ENCODE measurements at places on chromosomes 13 and 19. TPM values are rescaled to one million over a fixed set of nuclear protein-coding genes. Genes with fewer than 3 reads are reported as not detected.

DNA sequence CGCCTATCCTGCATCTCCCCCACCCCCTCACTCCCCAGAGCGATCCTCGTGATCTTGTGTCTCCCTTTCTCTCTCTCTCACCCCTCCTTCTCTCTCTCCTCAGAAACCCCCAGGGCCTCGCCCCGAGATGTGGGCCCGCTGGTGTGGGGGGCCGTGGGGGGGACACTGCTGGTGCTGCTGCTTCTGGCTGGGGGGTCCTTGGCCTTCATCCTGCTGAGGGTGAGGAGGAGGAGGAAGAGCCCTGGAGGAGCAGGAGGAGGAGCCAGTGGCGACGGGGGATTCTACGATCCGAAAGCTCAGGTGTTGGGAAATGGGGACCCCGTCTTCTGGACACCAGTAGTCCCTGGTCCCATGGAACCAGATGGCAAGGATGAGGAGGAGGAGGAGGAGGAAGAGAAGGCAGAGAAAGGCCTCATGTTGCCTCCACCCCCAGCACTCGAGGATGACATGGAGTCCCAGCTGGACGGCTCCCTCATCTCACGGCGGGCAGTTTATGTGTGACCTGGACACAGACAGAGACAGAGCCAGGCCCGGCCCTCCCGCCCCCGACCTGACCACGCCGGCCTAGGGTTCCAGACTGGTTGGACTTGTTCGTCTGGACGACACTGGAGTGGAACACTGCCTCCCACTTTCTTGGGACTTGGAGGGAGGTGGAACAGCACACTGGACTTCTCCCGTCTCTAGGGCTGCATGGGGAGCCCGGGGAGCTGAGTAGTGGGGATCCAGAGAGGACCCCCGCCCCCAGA is 12.8 kb upstream of the TOMM40 start:
- no peak for DNase-seq
- H3K27me3 ChIP-seq: no peaks in the 10 kb centered on the region
- no peaks in the 10 kb centered on the region for H3K36me3 ChIP-seq
- H3K27ac ChIP-seq: no peak overlapping the region

GRCh38 chr13:90397503-90397902 is 950.0 kb upstream of the MIR17HG start:
- no peaks in the 10 kb centered on the region for H3K4me1 ChIP-seq
- no peak overlapping the region for H3K4me3 ChIP-seq
- H3K27me3 ChIP-seq: no peaks in the 10 kb centered on the region
- H3K36me3 ChIP-seq: no peaks in the 10 kb centered on the region

DNA sequence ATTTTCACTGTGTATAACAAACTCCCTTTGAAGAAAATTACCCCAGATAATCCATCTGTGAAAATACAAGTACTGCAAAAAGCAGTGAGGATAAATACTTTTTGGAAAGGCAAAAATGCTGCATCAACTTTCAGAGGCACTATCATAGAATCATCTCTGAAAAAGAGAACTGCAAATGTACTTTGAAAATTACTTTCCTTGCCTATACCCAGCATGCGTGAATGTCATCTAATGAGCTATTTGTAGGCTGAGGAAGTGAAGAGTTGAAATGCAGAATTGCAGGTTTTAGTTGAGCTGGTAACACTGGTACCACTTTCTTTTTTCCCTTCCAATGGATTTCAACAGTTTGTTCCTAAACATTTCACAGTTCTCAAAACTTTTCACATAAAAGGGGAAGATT is 196.7 kb downstream of the TBC1D4 start:
- H3K27me3 ChIP-seq: no peaks in the 10 kb centered on the region
- H3K27ac ChIP-seq: no peak overlapping the region
- no peak overlapping the region for H3K4me3 ChIP-seq
- DNase-seq: no peak

Gene LILRB1
- total RNA-seq: 0.94 TPM

- no peak overlapping the region for H3K4me3 ChIP-seq
- peaks cover 7% of the 10 kb centered on the region for H3K27me3 ChIP-seq
- no peak overlapping the region for H3K27ac ChIP-seq
- no peak for DNase-seq
- no peaks in the 10 kb centered on the region for H3K36me3 ChIP-seq
Measured at GRCh38 chr19:5837761-5838352, 1.6 kb downstream of the FUT6 start.

Gene TMEM59L
- total RNA-seq: not detected

- peaks cover 9% of the 10 kb centered on the region for H3K27me3 ChIP-seq
- H3K36me3 ChIP-seq: no peaks in the 10 kb centered on the region
- no peak overlapping the region for H3K27ac ChIP-seq
- peaks cover 4% of the 10 kb centered on the region for H3K4me1 ChIP-seq
- no peak for DNase-seq
Measured at GRCh38 chr13:36341718-36342117, 4.5 kb downstream of the SPART start.

- no peak overlapping the region for H3K27ac ChIP-seq
- no peak overlapping the region for H3K4me3 ChIP-seq
- DNase-seq: no peak
- no peaks in the 10 kb centered on the region for H3K36me3 ChIP-seq
- no peaks in the 10 kb centered on the region for H3K27me3 ChIP-seq
- H3K4me1 ChIP-seq: no peaks in the 10 kb centered on the region
Measured at GRCh38 chr13:43687038-43687437, 99.7 kb downstream of the ENOX1 start.

DNA sequence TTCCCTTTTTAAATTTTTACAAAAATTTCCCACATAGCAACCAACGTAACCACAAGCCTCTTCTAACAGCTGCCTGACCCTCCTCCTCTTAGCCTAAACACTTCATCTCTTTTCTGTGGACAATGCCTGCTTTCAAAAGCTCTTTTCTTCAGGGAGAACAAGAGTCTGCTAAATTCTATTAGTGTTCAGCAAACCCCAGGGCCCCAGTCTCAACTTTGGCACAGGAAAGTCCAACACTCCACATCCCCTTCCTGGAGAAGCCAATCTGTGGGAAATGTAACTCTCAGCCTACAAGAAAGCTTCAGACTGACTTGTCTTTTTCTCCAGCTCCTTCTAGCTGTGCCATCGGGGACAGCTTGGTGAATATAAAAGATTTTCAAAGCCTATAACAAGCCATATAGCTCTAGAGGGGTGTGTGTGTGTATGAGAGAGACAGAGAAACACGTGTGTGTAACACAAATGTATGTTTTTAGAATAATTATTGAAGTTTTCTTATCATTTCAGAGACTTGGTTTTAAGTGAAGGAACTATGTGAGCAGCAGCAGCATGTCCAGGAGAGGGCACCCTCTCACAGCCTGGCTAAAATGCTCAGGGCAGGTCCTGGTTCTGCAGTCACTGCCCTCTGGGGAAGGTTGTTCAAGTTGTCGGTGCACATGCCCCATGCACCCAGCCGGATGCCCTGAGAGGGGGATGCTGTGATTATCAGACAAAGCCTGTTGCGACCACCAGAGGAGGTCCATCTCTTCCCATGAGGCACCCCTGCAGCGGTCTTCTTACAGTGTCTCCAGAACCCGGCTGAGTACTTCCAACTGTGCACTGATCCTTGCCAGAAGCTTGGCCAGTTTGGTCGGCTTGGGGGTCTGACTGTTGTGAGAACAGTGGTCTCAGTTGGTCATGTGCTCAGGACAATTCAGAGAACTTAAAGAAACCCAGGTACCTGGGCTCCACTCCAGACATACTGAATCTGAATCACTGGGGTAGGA is 34.4 kb downstream of the CCDC70 start:
- no peak overlapping the region for H3K4me3 ChIP-seq
- no peaks in the 10 kb centered on the region for H3K27me3 ChIP-seq
- H3K27ac ChIP-seq: no peak overlapping the region
- H3K4me1 ChIP-seq: peaks cover 14% of the 10 kb centered on the region

GRCh38 chr19:7970716-7971448 is 27.4 kb upstream of the TIMM44 start:
- H3K27ac ChIP-seq: no peak overlapping the region
- H3K36me3 ChIP-seq: peaks cover 80% of the 10 kb centered on the region
- DNase-seq: no peak

GRCh38 chr19:50702871-50703829 is 16.5 kb downstream of the SHANK1 start:
- peaks cover 32% of the 10 kb centered on the region for H3K27me3 ChIP-seq
- no peak overlapping the region for H3K27ac ChIP-seq
- no peak for DNase-seq
- no peaks in the 10 kb centered on the region for H3K4me1 ChIP-seq
- H3K36me3 ChIP-seq: no peaks in the 10 kb centered on the region
- no peak overlapping the region for H3K4me3 ChIP-seq

- no peaks in the 10 kb centered on the region for H3K36me3 ChIP-seq
- DNase-seq: no peak
- H3K27ac ChIP-seq: no peak overlapping the region
Measured at GRCh38 chr19:53894707-53895106, 12.7 kb downstream of the PRKCG start.

DNA sequence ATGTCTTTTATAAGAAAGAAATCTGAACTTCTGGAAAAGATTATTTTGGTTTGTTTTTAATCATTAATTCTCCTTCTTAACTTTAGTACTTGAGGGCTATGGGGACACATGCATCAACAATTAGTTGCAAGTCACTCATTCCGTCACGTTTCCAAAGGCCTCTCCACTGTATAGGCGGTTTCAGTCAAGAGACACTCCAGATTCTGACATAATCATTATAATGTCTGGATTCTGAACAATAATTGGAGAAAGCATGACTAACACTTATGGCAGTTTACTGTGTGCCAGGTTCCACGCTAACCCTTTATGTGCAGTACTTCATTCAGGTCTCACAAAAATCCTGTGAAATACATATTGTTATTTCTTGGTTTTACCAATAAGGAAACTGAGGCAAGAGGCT is 71.9 kb downstream of the TNFRSF19 start:
- no peak for DNase-seq
- H3K27ac ChIP-seq: no peak overlapping the region
- no peaks in the 10 kb centered on the region for H3K4me1 ChIP-seq
- no peak overlapping the region for H3K4me3 ChIP-seq
- no peaks in the 10 kb centered on the region for H3K36me3 ChIP-seq

DNA sequence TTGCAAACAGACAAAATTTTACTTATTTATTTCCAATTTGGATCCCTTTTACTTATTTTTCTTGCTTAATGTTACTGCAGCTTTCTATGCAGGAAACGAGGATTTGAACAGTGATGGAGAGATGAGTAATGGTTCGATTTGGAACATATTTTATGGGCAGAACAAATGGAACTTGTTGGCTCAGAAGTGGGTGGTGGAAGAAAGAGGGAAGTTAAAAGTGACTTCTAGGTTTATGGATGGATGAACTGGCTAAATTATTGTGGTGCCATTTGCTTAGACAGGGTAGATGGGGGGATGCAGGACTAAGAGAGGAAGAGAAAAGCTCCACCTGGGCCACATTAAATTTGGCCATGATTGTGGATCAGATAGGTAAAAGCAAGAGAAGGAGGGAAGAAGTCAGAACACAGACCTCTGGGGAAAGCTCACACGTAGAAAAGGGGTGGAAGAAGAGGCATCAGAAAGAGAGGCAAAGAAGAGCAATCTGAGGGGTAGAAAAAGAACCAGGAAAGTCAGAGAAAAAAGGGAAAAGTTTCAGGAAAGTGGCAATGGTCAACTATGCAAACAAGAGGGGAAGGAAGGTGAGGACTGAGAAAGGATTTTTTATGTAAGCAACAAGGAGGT is 768 bp upstream of the CYSLTR2 start:
- H3K4me1 ChIP-seq: peaks cover 8% of the 10 kb centered on the region
- no peaks in the 10 kb centered on the region for H3K27me3 ChIP-seq
- H3K4me3 ChIP-seq: no peak overlapping the region
- no peak for DNase-seq

GRCh38 chr19:2686360-2686759 is 16.1 kb downstream of the GNG7 start:
- H3K4me3 ChIP-seq: no peak overlapping the region
- H3K27me3 ChIP-seq: no peaks in the 10 kb centered on the region
- H3K4me1 ChIP-seq: no peaks in the 10 kb centered on the region
- no peak overlapping the region for H3K27ac ChIP-seq
- no peak for DNase-seq
- H3K36me3 ChIP-seq: no peaks in the 10 kb centered on the region

DNA sequence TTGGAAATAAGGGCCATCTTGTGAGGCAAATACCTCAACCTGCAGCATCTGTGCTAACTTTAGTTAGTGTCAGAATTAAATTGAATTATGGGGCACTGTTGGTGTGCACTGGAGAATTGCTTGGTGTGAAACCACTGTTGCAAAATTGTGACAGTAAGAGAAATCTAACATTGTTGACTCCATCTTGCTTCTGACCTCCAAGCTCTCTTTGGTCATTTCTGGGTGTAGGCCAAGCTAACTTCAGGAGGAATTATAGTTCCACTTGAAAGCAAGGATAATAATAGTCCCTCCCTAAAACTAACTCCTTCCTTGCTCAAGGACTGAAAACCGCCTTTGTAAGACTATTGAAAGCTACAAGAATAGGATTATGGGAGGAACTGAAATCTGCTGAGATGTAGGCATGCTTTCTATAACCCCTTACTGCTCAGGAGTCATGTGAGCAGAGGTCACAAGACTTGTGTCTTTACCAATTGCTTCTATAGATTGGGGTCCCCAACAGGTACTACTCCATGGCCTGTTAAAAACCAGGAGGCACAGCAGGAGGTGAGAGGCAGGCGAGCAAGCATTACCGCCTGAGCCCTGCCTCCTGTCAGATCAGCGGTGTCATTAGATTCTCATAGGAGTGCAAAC is 24.9 kb upstream of the GAS6 start:
- H3K27me3 ChIP-seq: no peaks in the 10 kb centered on the region
- H3K27ac ChIP-seq: no peak overlapping the region
- H3K36me3 ChIP-seq: no peaks in the 10 kb centered on the region
- H3K4me1 ChIP-seq: no peaks in the 10 kb centered on the region
- no peak overlapping the region for H3K4me3 ChIP-seq

Data from thymus (tissue), 14 donors.